Body of pancreas (tissue), 4 donors: ENCODE measurements at places on chromosomes 13 and 19. TPM values are rescaled to one million over a fixed set of nuclear protein-coding genes. Genes with fewer than 3 reads are reported as not detected.

The CGB5 gene
- not detected for total RNA-seq

The CD177 gene
- total RNA-seq = 0.52 TPM

The RAB3A gene
- total RNA-seq = 0.52 TPM

DNA sequence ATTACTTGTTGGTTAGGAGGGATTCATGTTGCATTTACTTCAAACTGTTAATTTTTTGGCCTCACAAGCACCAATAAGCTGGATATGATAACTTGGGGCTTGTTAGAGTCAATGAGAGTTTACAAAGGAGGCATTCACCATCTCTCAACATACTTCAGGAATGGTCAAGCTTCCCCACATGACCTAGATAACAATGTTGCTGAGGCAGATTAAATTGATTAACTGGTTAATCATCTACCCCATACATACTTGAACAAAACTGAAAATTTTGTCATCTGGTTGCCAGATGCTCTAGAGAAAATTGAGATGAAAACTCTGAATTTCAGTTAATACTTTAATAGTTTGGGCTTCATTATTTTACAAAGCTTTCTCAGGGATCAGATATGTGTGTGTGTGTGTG is 43.0 kb upstream of the UBL3 start:
- no peak for DNase-seq

DNA sequence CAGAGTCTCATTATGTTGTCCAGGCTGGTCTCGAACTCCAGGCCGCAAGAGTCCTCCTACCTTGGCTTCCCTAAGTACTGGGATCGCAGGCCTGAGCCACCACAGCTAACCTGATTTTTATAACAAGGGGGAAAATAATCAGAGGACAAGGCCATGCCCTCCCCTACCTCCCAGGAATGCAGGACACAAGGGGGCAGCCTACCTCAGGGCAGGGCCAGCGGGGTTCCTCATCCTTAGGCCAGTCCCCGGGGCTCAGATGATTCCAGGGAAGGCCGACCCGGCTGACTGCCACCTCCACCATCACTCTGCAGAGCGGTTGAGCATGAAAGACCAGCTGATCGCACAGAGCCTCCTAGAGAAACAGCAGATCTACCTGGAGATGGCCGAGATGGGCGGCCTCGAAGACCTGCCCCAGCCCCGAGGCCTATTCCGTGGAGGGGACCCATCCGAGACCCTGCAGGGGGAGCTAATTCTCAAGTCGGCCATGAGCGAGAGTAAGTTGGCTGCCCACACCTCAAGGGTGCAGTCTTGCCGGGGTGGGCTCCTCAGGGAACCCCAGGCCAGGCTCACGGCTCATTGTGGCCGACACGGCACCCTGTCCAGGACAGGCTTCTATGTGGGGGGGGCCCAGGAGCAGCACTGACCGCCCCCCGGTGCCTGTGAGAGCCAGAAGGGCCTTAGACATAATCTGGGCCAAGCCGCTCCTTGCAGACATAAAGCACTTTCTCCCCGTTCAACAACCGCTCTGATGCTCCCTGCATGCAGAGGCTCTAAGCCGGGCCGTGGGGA is 26.8 kb downstream of the PEX11G start:
- no peak for DNase-seq

GRCh38 chr19:49150106-49150943 is 4.9 kb downstream of the HRC start:
- DNase-seq = peak; percentile 88

- no peak for DNase-seq
These were observed 598.7 kb upstream of the KLF12 start for GRCh38 chr13:74732736-74733385.

DNA sequence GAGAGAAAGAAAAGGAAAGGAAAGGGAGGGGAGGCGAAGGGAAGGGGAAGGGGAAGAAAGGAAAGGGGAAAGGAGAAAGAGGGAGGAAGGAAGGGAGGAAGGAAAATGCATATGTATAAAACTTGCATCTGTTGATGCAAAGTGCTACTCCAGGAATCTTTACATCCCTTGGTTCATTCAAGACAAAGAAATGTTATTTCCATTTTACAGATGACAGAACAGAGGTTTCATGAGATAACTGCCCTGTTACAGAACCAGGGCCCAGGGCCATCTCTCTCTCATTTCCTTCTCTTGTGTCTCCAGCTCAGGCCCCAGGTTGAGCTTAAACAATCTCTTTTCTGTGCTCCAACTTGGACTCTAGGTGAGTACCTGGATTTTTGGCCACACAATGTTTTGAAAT is 1.8 kb upstream of the SLC25A30 start:
- no peak for DNase-seq

- DNase-seq = no peak
These were observed 413.8 kb downstream of the GPC6 start for GRCh38 chr13:93640452-93640851.
